Left renal cortex interstitium (tissue), 4 donors: ENCODE measurements at places on chromosomes 6 and 20.

DNA sequence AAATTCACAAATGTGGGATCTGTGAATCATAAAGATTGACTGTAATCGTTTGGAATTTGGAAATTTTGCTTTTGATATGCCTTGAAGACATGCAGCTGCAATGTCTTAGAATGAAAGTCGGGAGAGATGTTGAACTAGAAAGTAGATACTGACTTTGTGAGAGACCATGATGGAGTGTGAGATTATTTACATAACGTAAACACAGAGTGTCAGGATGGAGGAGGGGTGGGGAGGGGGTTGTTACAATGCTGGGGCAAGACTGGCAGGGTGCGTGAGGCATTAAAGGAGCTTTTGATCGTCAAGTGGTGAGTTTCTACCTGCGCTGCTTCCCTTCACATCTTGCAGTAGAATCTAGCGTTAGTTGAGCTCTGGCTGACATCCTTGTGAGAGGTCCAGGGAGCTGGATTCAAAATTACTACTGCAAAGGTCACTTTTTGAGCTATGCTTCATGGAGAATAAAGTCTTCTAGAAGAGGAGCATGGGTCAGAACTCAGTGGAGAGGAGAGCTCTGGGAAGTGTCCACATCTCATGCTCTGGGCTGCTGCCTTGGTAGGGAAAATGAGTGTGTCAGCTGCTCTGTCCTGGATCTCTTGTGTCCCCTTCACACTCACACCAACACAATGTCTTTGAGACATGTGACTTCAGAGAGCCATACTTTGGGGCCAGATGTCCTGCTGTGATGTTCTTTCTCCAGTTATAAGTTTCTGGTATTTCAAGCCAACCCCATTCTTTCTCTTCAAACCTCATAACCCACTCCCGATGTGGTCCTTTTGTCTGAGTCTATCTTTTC, 105.2 kb upstream of the CITED2 start:
- DNase-seq = no peak

DNA sequence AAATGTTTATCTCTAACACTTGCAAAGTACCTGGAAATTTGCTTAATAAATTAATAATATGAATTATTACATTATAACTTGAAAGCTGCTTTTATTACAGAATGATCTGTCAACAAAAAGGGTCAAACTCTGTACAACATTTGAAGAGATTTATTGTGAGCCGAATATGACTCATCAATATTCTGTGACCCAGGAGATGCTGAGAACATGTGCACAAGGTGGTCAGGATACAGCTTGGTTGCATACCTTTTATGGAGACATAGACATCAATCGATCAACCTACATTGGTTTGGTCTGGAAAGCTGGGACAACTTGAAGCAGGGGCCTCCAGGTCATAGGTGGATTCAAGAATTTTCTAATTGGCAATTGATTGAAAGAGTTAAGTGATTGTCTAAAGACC, 79.0 kb downstream of the RNASET2 start:
- DNase-seq = no peak

GRCh38 chr20:38032585-38033329, 499 bp downstream of the TTI1 start:
- no peak for DNase-seq

DNA sequence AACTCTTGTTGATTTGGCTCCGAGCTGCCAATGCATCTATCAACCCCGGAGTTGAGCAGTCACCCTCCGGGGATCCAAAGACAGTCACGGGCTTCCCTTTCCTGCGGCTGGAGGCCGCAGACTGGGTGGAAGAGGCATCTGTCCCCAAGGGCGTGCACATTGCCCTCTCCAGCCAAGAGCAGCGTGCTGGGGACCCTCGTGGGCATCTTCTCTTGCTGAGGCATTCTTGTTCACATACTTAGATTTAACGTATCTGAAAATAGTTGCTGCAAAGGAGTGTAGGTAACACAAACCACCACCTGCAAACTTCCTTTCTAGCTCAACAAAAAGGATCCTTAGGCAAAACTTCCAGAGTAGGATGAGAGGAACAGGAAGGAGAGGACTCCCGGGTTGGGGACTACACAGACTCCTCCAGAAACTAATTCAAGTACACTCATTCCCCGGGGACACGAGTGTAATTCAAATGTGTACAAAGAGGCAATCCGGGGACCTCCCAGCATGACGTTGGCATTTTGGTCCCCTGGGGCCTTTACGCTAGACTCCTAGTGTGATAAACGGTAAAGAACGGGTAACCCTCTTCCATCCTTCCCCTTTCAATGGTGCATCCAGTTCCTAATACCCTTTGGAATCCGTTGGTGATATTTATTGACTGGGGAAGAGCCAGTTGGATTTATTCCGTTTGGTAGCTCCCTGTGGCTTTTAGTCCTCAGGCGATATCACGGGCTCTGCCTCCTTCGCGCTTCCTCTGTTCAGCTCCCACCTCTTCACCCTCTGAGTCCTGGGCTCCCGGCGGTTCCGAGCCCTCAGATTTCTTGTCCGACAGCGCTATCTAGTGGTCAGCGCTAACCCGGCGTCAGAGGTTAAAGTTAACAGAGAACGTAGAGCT, 2.7 kb upstream of the COL12A1 start:
- DNase-seq = peak; percentile 86

DNA sequence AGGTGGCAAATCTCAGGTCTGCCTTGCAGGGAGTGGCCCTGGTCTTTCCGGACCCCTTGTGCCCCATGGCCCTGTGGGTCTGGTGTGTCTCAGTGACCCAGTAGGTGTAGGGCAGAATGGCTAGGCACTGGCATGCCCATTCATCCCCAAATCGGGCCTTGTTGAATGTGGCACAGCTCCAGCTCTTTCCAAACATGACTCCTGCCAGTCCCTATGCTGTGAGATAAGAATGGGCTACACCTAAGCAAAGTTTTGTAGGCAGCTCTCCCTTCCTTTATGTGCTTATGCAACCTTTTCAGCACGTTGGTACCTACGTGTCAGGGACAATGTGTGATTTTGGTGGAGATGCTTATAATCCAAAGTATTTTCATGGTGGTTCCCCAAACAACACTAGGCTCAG, 33.9 kb downstream of the FOXO3 start:
- no peak for DNase-seq

DNA sequence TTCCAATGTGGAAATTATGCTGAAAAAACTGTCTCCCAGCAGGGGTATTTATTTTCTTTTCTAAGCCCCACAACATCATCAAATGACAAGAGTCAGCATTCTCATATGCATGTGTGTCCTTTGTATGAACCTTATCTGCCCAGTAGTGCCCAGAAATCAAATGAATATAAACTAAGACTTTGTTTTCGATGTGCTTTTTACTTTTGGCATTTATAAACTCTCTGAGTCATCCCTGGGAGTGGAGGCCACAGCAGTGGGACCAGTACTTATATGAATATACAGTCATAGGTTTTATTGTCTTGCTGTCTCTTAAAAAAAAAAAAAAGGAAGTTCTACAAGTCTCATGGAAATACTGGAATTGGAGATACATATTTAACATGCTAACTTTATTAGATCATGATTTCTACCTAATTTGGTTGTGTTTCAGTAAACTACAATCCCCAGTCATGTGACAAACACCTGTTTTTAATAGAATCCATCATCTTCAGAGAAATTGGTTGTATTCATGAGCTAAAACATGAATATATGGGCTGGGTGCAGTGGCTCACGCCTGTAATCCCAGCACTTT, 99.2 kb upstream of the TMEM181 start:
- no peak for DNase-seq

GRCh38 chr6:90472716-90473115, 114.2 kb downstream of the MAP3K7 start:
- DNase-seq = no peak

GRCh38 chr6:45613656-45614055, 235.9 kb upstream of the SUPT3H start:
- peak; percentile 45 for DNase-seq

- no peak for DNase-seq
Measured at GRCh38 chr6:43845646-43846045, 75.6 kb downstream of the VEGFA start.

- DNase-seq = no peak
Measured at GRCh38 chr6:45438151-45438550, 60.4 kb upstream of the SUPT3H start.

GRCh38 chr20:25389858-25390537, 637 bp downstream of the ABHD12 start:
- peak; percentile 44 for DNase-seq

DNA sequence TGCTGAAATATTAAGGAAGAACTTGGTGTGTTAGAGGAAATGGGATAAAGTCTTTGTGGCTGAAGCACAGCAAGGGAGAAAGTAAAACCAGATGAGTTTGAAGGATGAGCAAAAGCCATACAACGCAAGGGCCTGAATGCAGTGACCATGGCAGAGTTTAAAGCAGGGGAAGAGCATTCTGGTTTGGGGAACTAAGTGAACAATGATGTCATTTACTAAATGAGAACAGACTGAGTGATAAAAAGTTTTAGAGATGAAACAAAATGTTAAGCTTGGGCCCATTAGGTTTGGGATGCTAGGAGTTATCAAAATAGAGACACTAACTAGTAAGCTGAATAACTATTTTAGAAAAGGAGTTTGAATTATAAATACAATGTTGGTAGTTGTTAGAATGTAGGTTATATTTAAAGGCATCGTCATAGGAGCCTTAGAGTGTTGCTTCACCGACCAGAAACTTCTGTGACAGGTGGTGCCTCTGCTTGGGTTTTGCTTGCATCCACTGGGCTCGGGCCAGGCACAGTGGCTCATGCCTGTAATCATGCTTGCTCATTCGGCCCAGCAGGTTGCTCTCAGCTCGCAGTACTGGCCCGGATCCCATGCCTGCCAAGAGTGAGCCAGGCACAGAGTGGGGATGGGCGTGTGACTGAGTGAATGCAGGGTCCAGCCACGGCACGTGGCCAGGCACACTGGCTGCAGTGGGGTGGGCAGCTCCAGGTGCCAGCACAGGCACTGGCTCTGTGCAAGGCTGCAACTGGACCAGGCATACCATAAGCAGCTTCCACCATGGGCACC, 37.4 kb upstream of the OPRM1 start:
- no peak for DNase-seq

- DNase-seq = no peak
Measured at GRCh38 chr6:107894809-107895396, 63.1 kb downstream of the SEC63 start.

- no peak for DNase-seq
Measured at GRCh38 chr20:38049800-38050199, 16.3 kb downstream of the RPRD1B start.

DNA sequence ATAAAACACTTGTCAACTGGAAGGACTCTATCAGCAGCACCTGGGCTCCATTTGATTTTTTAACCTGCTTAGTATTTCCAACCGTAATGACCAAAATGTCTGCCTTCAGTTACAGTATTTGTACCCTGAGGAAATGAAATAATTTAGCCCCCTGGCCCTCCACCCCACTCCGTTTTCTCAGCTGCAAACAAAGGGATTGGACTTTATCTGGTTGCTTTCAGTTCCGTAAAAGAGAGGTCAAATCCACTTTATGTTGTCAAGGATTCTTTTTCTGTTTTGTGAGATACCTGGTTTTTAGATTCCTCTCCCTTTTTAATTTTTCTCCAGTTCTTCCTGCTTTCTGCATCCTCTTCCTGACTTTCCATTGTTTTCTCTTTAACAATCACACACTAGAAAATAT, 64.4 kb upstream of the BMP2 start:
- no peak for DNase-seq
